ENCODE measurements at places on chromosomes 12 and 14. TPM values are rescaled to one million over a fixed set of nuclear protein-coding genes. Genes with fewer than 3 reads are reported as not detected.

DNA sequence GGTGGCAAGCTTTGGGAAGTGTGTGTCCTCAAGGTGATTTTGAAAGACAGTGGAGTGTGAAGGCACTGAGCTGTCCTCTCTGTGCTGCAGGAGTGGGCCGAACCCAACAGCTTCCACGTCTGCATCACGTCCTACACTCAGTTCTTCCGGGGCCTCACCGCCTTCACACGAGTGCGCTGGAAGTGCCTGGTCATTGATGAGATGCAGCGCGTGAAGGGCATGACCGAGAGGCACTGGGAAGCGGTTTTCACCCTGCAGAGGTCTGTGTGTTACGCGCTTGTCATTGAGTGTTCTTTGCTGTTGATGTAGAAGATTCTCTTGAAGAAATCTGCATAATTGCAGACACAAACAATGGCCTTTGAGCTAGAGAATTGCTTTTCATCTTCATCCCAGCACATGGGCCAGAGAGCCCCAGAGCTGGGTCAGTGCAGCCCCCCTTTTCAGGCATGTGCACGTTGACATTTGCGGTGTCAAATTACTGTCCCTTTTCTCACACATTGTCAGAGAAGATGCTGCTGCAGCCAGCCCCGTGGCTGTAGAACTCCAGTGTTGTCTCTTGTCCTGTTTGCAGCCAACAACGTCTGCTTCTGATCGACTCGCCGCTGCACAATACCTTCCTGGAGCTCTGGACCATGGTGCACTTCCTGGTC lies 63.3 kb downstream of the EP400 start:
- DNase-seq = no peak

- no peak for DNase-seq
Observed at GRCh38 chr14:70871863-70872677, 35.2 kb upstream of the PCNX1 start.

The LRRC43 gene
- 1.7 TPM for total RNA-seq

DNA sequence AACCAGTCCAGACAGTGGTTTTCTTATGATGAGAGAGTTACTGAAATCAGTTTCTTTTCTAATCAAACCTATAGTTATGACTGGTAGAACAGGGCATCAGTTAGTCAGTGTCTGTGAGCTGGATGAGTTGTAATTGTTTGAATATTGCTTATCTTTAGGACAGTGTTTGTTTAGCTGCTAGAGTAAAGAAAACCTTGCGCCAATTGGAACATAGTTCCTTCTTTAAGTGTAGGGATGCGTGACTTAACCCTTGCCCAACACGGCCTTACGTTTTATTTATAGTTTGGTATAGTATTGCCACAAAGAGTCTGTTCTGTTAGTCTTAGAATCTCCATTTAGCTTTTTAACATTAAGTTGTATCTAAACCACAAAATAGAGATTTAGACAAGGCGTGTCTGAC lies 572.6 kb downstream of the SLC16A7 start:
- DNase-seq = no peak

The TAS2R7 gene
- not detected for total RNA-seq

DNA sequence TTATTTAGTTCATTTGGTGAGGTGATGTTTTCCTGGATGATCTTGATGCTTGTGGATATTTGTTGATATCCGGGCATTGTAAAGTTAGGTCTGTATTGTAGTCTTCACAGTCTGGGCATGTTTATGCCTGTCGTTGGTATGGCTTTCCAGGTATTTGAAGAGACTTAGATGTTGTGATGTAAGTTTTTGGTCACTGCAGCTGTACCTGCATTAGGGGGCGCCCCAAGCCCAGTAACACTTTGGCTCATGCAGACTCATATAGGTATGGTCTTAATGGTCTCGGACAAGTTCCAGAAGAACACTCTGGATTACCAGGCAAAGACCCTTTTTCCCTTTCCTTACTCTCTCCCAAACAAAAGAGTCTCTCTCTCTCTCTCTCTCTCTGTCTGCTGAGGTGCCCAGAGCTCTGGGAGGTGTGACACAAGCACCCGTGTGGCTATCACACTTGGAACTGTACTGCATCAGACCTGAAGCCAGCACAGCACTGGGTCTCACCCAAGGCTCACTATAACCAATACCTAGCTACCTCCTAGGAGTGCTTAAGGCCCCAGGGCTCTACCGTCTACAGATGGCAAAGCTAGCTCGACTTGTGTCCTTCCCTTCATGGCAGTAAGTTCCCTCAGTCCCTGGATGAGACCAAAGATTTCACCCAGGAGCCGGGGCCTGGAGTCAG lies 425.8 kb upstream of the ATXN7L3B start:
- DNase-seq = peak; percentile 10

DNA sequence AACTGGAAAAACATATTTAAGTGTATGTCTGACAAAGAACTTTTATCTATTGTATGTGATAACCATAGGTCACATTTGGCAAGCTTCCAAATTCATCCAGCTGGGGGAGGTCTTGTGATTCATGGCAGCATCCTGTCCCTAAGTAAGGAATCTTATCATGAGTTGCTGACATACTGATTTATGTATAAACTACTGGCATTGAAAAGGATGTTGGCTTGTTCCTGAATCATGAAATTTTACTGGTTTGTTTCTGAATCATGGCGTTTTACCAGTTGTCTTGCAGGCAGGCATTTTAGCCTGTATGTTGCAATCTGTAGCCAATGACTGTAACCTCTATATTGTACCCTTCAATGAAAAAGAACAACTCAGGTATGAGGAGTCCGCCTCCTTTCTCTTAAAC lies 244.8 kb downstream of the IPO8 start:
- peak; percentile 71 for DNase-seq

GRCh38 chr12:45434094-45434493 lies 218.2 kb downstream of the ANO6 start:
- no peak for DNase-seq

DNA sequence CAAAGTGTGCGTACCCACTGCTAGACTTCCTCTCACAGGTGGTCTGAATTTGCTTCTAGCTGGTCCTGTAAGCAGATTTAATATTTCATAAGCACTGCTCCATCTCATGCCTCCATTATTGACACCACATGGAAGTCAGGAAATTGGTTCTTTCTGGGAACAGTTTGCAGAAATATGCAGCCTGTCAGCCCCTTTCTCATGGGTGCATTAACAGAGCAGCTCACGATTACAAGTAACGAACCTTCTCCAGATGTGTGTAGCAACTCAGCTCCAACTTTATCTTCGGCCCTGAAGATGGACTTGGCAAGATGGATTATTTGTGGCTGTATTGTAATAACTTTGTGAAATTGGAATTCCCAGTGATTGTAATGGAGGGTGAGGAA lies 214.5 kb upstream of the DDHD1 start:
- DNase-seq = peak; percentile 82

GRCh38 chr12:63777340-63777739 lies 2.4 kb upstream of the RXYLT1 start:
- DNase-seq = peak; percentile 7

- peak; percentile 22 for DNase-seq
Observed at GRCh38 chr12:123071099-123071800, 79.6 kb downstream of the PITPNM2 start.

The ADCY4 gene
- 18.1 TPM for total RNA-seq

The GCH1 gene
- 9.1 TPM for total RNA-seq

GRCh38 chr12:56221232-56221756 lies 428 bp downstream of the RNF41 start:
- DNase-seq = peak; percentile 66

GRCh38 chr12:91874086-91874865 lies 271.4 kb downstream of the BTG1 start:
- DNase-seq = no peak

The SYT1 gene
- 3.9 TPM for total RNA-seq

DNA sequence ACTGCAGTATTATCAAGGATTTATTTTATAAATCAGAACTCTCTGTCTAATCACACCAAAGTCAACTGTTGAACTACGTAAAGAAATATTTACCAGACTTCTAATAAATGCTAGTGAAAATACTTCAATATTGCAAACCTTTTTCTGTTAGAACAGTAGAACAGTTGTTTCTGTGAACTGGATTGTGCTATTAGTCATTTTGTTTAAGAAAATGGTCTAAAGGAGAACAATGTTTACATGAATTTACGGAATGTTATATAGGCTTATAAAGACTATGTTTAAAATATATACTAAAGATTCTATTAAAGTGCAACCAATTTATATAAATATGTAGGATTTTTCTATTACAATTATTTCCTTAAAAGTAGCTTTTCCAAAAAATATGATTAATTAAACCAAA lies 471.4 kb downstream of the FSCB start:
- DNase-seq = no peak

The GDF3 gene
- not detected for total RNA-seq

The LALBA gene
- total RNA-seq = not detected
